ENCODE measurements at places on chromosomes 5 and 9.

DNA sequence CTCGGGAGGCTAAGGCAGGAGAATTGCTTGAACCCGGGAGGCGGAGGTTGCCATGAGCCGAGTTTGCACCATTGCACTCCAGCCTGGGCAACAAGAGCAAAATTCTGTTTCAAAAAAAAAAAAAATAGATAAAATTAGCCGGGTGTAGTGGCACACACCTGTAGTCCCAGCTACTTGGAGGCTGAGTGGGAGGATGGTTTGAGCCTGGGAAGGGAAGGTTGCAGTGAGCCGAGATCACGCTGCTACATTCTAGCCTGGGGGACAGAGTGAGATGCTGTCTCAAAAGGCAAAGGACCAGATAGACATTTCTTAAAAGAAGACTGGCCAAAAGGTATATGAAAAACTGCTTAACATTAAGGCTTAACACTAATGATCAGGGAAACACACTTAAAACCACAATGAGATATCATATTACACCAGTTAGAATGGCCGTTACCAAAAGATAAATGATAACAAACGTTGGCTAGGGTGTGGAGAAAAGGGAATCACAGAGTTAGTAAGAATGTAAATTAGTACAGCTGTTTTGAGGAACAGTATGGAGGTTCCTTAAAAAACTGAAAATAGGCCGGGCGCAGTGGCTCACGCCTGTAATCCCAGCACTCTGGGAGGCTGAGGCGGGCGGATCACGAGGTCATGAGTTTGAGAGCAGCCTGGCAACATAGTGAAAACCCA lies 10.1 kb upstream of the MARVELD2 start:
- DNase-seq, result no peak

GRCh38 chr5:94983861-94984535 lies 300.9 kb downstream of the MCTP1 start:
- DNase-seq, result no peak

DNA sequence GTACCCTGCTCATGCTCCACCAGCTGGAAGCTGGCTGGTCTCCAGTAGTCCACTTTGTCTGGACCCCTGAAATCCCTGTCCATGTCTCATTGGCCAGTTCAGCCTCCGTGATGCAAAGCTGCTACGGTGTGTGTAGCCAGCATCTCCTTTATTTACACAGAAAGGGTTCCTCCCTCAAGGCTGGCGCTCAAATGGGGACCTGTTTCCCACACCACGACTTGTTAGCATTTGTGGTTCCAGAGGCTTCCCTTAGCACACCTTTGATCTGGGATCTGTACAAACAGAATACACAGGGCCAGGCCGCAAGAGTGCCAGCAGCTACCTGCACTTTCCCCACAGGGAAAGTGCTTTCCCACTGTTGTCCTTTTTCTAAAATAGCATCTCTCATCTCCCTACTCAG lies 5.7 kb upstream of the SMU1 start:
- DNase-seq, result peak; percentile 11

- DNase-seq, result peak; percentile 52
These were observed 40.2 kb upstream of the CYFIP2 start for GRCh38 chr5:157225469-157226422.

GRCh38 chr9:132348676-132349075 lies 6.1 kb downstream of the SETX start:
- no peak for DNase-seq

DNA sequence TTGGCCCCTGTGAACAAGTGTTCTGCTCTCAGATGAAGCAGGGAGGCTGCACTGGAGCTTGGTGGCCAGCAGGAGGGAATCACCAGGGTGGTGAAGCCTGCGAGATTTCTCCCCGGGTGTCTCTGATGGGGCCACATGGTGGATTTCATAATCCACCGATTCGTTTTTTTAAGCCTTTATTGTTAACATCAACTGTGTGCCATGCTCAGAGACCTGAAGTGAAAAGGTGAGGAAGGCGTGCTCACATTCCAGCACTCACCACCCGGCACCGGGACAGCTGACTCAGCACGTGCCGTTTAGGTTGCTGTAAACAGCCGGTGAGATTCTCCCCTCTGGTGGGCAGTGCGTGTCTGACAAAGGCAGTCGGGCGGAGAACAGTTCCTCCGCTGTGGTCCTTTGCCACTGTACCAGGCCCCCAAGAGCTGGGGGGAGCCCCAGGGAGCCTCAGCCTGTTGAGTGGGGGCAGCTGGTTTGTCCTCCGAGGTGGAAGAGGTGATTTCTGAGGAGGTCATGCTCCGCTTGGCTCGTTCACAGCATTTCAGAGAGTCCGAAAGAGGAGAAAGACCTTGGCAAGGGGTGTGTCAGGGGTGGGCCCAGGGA lies 12.7 kb upstream of the AHRR start:
- DNase-seq, result no peak

DNA sequence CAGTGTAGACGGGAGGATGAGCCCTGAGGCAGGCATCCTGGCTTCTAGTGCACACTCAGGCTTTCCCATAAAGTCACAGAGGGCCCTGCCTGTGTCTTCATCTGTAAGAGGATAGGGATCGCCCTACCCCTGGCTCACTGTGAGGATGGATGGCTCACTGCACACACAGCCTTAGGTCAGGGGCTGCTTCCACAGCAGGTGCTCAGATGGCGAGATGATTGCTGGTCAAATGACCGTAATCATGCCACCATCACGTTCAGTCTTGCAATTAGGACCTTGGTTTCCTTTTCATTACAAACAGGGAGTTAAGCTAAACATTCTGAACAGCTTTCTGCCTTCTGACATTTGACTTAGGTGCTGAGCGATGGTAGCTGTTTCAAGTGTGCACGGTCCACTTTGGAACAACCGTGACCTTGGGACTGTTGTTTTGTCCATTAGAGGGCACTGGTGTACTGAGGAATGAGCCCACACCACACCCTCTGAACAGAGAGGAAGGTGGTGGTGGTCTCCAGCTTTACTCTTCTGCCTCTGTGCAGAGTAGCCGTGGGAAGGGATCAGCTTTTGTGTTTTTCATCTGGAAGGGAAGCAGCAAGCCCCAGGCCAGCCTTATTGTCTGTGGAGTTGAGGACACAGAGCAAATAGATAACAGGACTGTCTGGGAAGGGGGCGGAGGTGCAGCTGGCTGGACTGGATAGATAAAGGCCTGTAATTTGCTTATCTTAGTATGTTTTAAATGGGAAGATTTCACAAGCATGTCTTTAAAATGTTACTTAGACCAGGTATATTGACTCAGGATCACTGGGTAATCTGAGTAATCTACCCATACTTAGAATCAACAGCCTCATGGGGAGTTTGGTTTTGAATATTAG lies 183.1 kb downstream of the TRIO start:
- peak; percentile 4 for DNase-seq

- DNase-seq, result peak; percentile 34
These were observed 53.7 kb downstream of the G3BP1 start for GRCh38 chr5:151825445-151825844.

DNA sequence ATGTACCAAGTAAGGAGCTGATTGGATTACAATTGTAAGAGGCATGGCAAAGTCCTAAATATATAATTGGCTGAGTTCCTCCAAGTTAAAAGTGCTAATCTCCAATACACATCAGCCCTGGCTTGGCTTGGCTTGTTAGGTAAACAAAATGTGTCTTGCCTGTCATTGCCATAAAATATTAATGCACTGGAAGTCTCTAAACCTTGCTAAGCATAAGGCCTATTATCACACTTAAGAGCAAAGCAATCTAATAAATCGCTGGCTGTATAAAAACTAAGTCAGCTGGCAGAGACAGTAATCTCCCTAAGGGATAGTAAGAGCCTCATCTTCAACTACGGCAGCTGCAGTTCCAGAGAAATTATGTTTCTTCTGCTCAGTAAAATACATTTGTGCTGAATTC lies 418.6 kb upstream of the GRAMD2B start:
- no peak for DNase-seq

Data from activated CD4-positive, alpha-beta T cell treated with anti-CD3 and anti-CD28 coated beads, Interleukin-2, Interleukin-6, amounts not matched to agents 100 ng/mL and 50 ng/mL, durations not matched to agents 16 hours and 8 hours (primary cell).